ENCODE measurements at places on chromosomes 3 and 15.
A peak's percentile ranks its signal among the peaks of the same experiment; 100 is the strongest.

DNA sequence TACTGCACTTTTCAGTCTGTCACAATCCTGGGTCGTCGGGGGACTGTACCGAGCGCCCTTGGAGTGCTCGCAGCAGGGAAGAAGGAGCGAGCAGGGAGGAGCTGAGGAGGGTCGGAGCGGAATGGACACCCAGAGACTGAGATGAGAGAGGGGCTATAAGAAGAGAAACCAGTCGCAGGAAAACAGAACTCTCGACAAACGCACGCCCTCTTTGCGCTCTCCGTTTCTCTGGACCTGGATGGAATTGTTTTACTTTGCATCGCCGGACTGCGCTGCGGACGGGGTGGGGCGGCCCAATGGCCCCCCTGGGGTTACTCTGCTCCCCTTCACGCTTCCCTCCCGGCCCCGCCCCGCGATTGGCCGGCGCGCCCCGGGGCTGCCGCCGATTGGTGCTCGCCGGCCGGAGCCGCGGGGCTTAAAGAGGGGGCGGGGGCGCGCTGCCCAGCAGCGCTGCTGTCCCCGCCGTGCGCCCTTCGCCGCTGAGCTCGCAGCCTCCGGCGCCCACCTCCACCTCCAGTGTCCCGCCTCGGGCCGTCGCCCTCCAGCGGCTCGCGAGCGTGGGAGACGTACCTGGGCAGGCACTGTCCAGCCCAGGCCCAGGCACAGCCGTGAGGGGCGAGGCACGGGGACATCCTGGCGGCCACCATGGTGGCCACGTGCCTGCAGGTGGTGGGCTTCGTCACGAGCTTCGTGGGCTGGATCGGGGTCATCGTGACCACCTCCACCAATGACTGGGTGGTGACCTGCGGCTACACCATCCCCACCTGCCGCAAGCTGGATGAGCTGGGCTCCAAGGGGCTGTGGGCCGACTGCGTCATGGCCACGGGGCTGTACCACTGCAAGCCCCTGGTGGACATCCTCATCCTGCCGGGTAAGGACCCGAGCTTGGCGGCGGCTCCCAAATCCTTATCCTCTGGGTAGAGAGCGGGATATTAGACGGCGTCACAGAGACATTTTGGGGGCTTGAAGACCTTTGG is at the start of gene CLDN11:
Gene CLDN11, plus strand, starts transcription at position 447 of the 977 bp plus-strand sequence. Its CDS starts 199 bp downstream, at position 646.
- DNase-seq = no peak

DNA sequence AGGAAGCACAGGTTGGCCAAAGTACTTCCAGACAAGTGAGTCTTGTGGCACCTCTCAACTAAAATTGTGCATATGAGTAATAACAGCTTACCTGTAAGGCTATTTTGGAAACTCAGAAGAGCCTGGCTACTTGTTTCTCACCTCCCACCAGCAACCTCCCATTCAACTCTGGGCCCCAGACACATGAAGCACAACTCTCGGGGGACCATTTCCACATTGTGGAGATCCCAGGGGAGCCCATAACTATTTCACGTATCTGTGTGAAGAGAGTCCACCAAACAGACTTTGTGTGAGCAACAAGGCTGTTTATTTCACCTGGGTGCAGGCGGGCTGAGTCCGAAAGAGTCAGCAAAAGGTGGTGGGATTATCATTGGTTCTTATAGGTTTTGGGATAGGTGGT is 5.2 kb upstream of the SNX4 start:
- DNase-seq = no peak

DNA sequence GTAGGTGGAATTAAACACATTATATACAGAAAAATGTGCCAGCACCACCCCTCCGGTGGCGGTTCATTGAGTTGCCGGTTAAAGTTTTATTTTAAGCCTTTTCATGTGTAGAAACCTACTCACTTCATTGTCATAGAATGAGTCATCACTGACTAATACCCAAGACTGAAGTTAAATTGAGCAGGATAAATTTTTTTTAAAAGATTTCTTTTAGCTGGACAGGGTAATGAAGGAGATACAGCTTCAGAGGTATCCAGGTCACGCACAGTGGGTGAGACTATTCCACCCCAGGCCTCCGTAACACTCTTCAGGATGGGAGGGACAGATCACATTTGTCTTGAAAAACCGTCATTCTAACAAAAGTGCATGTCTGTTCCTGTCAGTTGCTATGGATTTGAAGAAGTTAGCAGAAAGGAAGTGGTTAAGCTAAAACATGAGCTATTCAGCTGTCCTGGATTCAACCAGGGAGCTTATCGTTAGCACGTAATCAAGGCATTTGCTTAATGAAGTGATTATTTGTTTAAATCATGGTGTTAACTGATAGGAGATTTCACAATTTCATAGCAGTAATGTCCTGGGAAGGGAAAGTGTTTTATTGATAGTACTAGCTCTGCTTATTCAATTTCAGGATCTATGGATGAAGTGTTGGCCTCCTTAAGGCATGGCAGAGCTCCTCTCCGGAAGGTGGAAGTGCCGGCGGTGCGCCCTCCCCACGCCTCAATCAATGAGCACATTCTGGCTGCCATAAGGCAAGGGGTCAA is 23.4 kb downstream of the WHAMM start:
- no peak for DNase-seq

GRCh38 chr3:194221336-194221735 is 85.4 kb downstream of the HES1 start:
- no peak for DNase-seq

DNA sequence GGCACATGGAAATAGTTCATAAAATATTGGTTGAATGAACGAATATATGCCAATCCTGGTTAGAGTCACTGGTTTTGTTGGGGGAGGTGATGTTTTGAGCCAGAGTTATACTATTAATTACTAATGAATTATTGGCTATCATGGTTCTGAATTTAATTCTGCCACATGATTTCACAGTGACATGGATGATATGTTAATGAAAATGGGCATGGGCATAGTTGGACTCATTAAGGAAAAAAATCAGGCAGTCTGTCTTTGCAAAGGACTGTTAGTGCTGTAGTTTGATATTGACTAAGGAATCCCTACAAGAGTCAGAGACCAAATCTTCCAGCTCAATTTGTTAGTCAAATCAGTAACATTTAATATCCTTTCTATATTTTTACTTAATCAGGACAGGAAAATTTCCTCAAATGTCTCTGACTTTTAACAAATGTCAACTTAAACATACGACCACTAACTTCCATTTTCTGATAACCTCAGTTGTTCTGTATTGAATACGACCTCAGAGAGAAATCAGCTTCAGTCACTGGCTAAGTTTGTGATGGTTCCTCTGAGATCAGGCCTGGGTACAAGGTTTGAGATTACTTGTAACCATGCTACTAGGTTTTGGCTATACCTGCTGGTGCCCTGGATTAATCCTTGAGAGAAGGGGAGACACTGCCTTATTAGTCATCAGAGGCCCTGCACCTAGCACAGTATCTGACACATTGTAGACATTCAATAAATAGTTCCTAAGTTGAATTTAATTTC is 13.3 kb downstream of the NFKBIZ start:
- DNase-seq = no peak

DNA sequence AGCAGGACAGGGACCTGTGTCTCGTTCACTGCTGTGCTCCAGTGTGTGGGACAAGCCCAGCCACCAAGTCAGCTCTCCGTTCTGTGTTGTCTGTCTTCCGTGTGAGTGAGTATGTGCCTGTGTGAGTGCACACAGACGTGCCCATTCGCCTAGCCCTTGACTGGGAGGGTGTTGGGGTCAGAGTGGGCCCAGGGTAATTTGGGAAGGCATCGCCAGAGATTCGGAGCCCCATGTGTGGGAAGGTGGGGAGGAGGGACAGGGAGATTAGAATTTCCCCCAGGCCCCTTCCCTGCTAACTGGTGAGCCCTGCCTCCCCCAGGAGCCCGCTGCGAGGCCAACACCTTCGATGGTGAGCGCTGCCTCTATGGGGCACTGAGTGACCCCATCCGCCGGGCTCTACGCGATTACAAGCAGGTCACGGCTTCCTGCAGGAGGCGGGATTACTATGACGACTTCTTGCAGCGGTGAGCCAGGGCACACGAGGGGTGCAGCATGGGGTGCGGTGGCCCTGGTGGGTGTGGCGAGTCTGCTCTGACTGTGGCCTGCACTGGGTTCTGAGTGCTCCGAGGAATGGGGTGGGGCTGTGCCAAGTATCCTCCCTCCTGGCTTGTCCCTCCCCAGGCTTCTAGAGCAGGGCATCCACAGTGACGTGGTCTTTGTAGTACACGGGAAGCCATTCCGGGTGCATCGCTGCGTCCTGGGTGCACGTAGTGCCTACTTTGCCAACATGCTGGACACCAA is 3.1 kb downstream of the ABTB1 start:
- no peak for DNase-seq

DNA sequence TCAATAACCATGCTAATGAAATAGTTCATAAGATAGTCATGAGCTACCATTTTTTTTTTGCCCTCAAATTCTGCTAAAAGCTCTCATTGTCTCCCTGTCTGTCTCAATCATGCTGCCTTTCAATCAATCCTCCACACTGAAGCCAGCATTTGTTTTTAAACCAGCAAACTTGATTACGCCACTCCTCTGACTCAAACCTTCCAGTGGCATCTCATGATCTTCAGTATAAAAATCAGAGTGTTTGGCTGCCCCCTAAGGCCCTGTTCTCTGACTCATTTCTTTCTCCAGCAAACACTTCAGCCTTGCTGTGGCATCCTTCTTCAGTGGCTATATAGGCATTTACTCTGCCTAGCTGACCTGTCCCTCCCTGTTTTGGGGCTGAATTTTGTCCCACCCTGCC is 36.0 kb upstream of the EOMES start:
- DNase-seq = no peak

- DNase-seq = no peak
These were observed 85.0 kb upstream of the STAC start for GRCh38 chr3:36295296-36295695.

- no peak for DNase-seq
These were observed 134.7 kb downstream of the KLF13 start for GRCh38 chr15:31461375-31461774.

- no peak for DNase-seq
These were observed 456.3 kb upstream of the ARRDC4 start for GRCh38 chr15:97504031-97504792.

DNA sequence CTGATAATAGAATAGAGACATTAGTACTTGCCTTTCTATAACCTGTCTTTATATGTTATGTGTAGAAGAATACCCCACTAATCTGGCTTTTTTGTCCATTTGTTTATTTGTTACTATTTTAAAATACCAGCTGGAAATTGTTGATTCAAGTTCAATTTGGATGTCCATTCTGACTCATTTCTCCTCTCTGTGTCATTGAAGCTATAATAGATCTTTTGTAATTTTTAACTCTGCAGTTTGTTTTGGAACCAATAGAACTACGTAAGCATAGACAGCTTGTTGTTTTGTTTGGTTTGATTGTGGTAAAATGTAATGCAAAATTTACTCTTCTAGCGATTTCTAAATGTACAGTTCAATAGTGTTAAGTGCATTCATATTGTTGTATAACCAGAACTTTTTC is 390.4 kb downstream of the ZIC1 start:
- no peak for DNase-seq

- no peak for DNase-seq
These were observed 285.2 kb downstream of the NAALADL2 start for GRCh38 chr3:175144368-175144767.

- DNase-seq = no peak
These were observed 45.4 kb downstream of the PRICKLE2 start for GRCh38 chr3:64179860-64180259.

- no peak for DNase-seq
These were observed 172.4 kb downstream of the TIGIT start for GRCh38 chr3:114466251-114466650.

DNA sequence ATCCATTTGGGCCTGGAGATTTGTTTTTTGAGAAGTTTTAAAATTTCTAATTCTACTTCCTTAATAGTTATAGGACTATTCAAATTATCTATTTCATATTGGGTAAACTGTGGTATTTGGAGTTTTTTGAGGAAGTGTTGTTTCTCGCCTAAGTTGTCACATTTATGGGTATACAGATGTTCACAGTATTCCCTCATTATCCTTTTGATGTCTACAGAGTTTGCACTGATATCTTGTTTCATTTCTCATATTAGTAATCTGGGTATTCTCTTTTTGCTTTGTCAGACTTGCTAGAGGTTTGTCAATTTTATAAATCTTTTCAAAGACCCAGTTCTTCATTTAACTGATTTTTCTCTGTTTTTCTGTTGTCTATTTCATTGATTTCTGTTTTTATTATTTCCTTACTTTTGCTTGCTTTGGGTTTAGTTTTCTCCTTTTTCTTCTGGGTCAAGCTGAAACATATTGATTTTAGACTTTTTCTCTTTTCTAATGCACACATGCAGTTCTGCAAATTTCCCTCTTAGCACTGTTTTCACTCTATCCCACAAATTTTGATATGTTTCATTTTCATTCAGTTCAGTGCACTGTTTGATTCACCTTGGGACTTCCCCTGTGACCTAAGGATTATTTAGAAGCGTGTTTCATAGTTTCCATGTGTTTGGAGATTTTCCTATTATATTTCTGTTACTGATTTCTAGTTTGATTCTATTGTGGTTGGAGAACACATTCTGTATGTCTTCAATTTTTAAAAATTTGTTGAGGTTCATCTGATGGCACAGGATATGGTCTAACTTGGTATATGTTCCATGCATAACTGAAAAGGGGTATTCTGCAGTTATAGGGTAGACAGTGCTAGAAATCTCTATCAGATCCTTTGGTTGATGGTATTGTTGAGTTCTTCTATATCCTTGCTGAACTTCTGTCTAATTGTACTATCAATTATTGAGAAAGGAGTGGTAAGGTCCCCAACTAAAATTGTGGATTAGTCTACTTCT is 79.6 kb downstream of the SUMF1 start:
- no peak for DNase-seq

DNA sequence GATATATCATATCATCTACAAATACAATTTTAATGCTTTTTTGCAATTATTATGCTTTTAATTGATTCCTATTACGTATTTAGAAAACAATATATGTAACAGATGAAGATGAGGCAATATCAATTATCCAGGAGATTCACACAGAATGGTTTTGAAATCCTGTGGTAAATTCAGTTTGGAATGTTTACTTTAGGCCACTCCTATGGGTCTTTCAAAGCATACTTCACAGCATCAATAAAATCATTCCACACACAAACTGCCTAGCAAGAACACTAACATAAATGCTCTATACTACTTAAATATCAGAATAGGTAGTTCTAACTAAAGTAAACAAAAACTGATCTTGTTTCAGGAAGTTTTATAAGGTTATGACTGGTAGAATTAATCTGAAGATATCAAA is 90.5 kb downstream of the FAM227B start:
- no peak for DNase-seq

GRCh38 chr15:84904419-84904818 is 20.0 kb downstream of the SLC28A1 start:
- DNase-seq = no peak

GRCh38 chr3:117417411-117417810 is 707.8 kb downstream of the TUSC7 start:
- no peak for DNase-seq

- peak; percentile 62 for DNase-seq
These were observed 350.7 kb upstream of the AZI2 start for GRCh38 chr3:28699283-28699682.

GRCh38 chr3:152296971-152297370 is 28.2 kb downstream of the MBNL1 start:
- no peak for DNase-seq

GRCh38 chr3:14378415-14378814 is 24.0 kb upstream of the SLC6A6 start:
- no peak for DNase-seq
